ENCODE measurements at places on chromosomes 2 and 18. TPM values are rescaled to one million over a fixed set of nuclear protein-coding genes. Genes with fewer than 3 reads are reported as not detected.

The PDK1 gene
- polyA plus RNA-seq, result 13.8 TPM

The SOWAHC gene
- polyA plus RNA-seq, result 20.8 TPM

The CTNNA2 gene
- polyA plus RNA-seq, result 7.5 TPM

The SERPINB10 gene
- not detected for polyA plus RNA-seq

The IL36RN gene
- not detected for polyA plus RNA-seq

The C2orf66 gene
- 0.24 TPM for polyA plus RNA-seq

- no peak for DNase-seq
- H3K27ac ChIP-seq, result no peak overlapping the region
- no peak overlapping the region for H3K4me3 ChIP-seq
- no peaks in the 10 kb centered on the region for H3K27me3 ChIP-seq
- H3K36me3 ChIP-seq, result peaks cover 5% of the 10 kb centered on the region
- no peaks in the 10 kb centered on the region for H3K4me1 ChIP-seq
Observed at GRCh38 chr2:32741575-32741974, 113.7 kb downstream of the TTC27 start.

GRCh38 chr18:58316396-58317342 is 272.6 kb downstream of the NEDD4L start:
- H3K27ac ChIP-seq, result peak overlapping the region; percentile 34
- H3K27me3 ChIP-seq, result no peaks in the 10 kb centered on the region
- H3K36me3 ChIP-seq, result peaks cover 24% of the 10 kb centered on the region
- H3K4me3 ChIP-seq, result no peak overlapping the region

DNA sequence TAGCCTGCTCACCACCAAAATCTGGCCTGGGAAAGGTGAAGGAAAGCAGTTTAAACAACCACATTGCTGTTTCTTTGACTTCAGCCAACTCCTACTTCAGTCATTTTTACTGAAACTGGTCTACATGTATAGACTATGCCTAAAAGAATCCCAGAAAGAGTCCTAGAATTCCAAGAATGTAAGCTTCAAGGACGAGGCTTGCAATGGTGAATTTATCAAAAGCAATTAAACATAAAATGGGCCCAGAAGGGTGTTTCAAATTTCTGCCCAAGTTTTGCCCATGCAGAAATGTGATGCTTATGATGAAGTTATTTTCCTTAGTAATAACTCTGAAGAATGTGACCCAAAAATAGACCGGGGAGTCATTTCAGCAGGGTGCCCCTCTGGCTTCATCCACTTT is 16.6 kb downstream of the EN1 start:
- peaks cover 87% of the 10 kb centered on the region for H3K27me3 ChIP-seq
- H3K4me3 ChIP-seq, result no peak overlapping the region
- H3K36me3 ChIP-seq, result no peaks in the 10 kb centered on the region
- H3K4me1 ChIP-seq, result peaks cover 4% of the 10 kb centered on the region

GRCh38 chr2:32532341-32532740 is 95.5 kb upstream of the TTC27 start:
- no peak overlapping the region for H3K27ac ChIP-seq
- no peaks in the 10 kb centered on the region for H3K27me3 ChIP-seq
- peaks cover 40% of the 10 kb centered on the region for H3K36me3 ChIP-seq
- no peak overlapping the region for H3K4me3 ChIP-seq
- no peaks in the 10 kb centered on the region for H3K4me1 ChIP-seq

GRCh38 chr18:55110436-55110835 is 151.2 kb upstream of the CCDC68 start:
- no peaks in the 10 kb centered on the region for H3K27me3 ChIP-seq
- H3K27ac ChIP-seq, result no peak overlapping the region
- H3K4me1 ChIP-seq, result no peaks in the 10 kb centered on the region
- no peak overlapping the region for H3K4me3 ChIP-seq
- peak; percentile 13 for DNase-seq

DNA sequence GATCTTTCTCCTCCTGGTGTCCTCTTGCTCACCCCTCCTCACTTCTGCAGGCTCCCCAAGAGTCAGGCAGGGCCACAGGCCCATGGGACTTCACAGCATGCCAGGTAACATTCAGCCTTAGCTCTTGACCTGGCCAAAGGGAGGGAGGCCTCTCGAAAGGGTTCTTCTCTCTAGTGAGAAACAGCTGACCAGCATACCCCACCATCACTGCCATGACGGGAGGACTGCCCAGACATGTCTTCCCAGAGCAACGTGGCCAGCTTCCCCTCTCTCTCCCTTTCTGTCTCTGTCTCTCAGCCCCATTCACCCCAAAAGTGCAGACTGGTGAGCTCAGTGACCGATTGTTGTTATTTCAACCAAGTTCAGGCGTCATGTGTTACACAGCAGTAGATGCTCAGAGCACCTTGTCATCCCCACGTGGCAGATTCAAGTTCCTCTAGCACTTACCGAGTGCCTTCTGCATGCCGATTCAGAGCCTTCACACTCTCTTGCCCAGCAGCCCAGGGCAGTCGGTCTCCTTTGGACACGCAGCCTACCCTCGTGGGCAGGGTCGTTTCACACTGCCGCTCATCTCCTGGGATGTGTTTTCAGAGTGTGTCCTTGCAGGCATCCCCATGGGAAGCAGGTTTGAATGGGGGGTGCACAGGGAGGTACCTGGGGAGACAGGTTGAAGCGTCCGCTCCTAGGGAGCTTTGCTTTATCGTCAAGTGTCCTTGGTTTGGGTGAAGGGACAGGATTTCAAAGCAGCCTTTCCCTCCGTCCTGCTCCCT is 259.9 kb downstream of the NDUFA10 start:
- no peak overlapping the region for H3K27ac ChIP-seq
- H3K36me3 ChIP-seq, result no peaks in the 10 kb centered on the region
- DNase-seq, result no peak
- H3K4me1 ChIP-seq, result no peaks in the 10 kb centered on the region
- no peaks in the 10 kb centered on the region for H3K27me3 ChIP-seq

- no peak overlapping the region for H3K4me3 ChIP-seq
- H3K27ac ChIP-seq, result no peak overlapping the region
- no peak for DNase-seq
Observed at GRCh38 chr2:114609801-114610200, 167.4 kb downstream of the DPP10 start.

DNA sequence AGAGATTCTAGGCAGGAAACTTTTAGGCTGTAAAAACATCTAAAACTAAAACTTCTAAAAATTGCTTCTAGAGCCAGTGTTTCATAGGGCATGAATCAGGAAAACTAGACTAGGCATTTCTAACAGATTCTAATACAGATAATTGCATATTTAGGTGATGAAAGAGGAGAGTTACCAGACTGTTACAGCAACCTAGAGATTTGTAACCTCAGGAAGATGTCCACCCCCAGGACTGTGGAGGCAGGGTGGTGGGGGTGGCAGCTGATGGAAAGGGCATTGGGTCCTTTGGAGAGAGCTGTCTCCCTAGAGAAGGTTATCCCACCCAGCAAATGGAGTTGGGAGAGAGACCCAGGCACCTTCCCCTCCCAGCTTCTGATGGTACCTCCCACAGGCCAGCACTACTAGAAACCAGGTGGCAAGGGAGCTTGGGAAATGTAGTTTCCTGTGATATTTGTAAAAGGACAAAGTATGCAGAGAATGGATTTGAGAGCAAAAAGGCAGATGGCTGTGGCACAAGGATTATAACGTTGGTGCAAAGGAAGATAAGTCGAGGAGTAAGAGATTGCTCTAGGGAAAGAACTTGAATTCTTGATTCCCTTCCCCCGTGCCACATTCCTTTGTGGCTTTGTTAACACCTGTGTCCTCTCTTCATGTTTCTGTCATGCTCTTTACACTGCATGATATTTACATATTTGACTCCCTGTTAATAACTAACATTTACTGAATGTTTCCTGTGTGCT is 75.6 kb upstream of the MGAT5 start:
- no peak overlapping the region for H3K27ac ChIP-seq
- H3K36me3 ChIP-seq, result no peaks in the 10 kb centered on the region
- no peak overlapping the region for H3K4me3 ChIP-seq

GRCh38 chr18:77635451-77635850 is 385.8 kb downstream of the GALR1 start:
- no peaks in the 10 kb centered on the region for H3K4me1 ChIP-seq
- H3K36me3 ChIP-seq, result no peaks in the 10 kb centered on the region
- no peak overlapping the region for H3K27ac ChIP-seq
- peak; percentile 9 for DNase-seq
- H3K4me3 ChIP-seq, result no peak overlapping the region

GRCh38 chr2:206164261-206164862 is 4.7 kb downstream of the EEF1B2 start:
- no peak overlapping the region for H3K4me3 ChIP-seq
- peaks cover 37% of the 10 kb centered on the region for H3K36me3 ChIP-seq
- H3K4me1 ChIP-seq, result peaks cover 4% of the 10 kb centered on the region
- no peak overlapping the region for H3K27ac ChIP-seq
- H3K27me3 ChIP-seq, result no peaks in the 10 kb centered on the region
- peak; percentile 22 for DNase-seq

GRCh38 chr18:43534511-43534910 is 257.2 kb upstream of the SYT4 start:
- H3K4me1 ChIP-seq, result no peaks in the 10 kb centered on the region
- H3K27ac ChIP-seq, result no peak overlapping the region
- H3K4me3 ChIP-seq, result no peak overlapping the region
- no peaks in the 10 kb centered on the region for H3K36me3 ChIP-seq

- no peak for DNase-seq
- peaks cover 7% of the 10 kb centered on the region for H3K4me1 ChIP-seq
- H3K27me3 ChIP-seq, result peaks cover 58% of the 10 kb centered on the region
- H3K4me3 ChIP-seq, result peak overlapping the region; percentile 42
- H3K27ac ChIP-seq, result peak overlapping the region; percentile 69
Observed at GRCh38 chr2:144524118-144525009, 4.4 kb upstream of the ZEB2 start.

- H3K4me3 ChIP-seq, result no peak overlapping the region
- peaks cover 13% of the 10 kb centered on the region for H3K27me3 ChIP-seq
- no peak overlapping the region for H3K27ac ChIP-seq
- no peaks in the 10 kb centered on the region for H3K36me3 ChIP-seq
Observed at GRCh38 chr2:45288532-45289417, 279.5 kb upstream of the SIX2 start.

DNA sequence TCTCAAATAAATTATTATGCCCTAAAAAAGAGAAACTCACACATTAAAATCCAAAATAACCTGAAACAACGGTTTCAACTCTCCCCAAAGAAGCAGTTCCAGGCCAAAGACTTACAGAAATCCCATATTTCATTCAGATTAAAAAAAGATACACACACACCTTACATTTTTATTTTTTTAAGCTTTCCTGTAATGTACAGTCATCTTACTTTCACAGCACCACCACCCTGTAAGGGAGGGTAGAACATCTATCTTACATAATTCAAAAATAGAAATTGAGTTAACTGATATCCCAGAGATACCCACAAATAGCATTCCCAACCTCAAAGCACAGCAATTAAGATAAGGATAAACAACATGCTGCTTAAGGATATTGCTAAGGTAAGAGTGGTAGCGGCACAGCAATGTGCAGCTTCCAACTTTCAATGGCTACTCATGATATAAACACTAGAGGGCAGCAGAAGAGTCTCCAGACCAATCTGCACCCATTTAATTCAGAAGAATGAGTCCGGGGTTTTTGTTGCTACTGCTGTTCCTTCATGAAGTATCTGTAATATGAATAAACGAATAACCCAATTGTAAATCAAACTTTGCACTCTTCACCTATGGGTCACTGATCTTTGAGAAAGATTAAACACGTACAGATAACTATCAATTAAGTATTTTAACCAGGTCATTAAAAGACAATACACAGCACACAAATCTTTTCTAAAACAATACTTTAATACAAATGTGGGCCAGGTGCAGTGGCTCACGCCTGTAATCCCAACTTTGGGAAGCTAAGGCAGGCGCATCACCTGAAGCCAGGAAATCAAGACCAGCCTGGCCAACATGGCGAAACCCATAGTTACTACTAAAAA is 11.3 kb downstream of the GFPT1 start:
- no peak overlapping the region for H3K4me3 ChIP-seq
- H3K27ac ChIP-seq, result no peak overlapping the region
- no peaks in the 10 kb centered on the region for H3K27me3 ChIP-seq
- H3K4me1 ChIP-seq, result no peaks in the 10 kb centered on the region
- DNase-seq, result peak; percentile 27
- H3K36me3 ChIP-seq, result peaks cover 32% of the 10 kb centered on the region

Data from large intestine (tissue), 12 donors.